Pulmonary artery endothelial cell (primary cell): ENCODE measurements at places on chromosomes 7 and 10. TPM values are rescaled to one million over a fixed set of nuclear protein-coding genes. Genes with fewer than 3 reads are reported as not detected.

DNA sequence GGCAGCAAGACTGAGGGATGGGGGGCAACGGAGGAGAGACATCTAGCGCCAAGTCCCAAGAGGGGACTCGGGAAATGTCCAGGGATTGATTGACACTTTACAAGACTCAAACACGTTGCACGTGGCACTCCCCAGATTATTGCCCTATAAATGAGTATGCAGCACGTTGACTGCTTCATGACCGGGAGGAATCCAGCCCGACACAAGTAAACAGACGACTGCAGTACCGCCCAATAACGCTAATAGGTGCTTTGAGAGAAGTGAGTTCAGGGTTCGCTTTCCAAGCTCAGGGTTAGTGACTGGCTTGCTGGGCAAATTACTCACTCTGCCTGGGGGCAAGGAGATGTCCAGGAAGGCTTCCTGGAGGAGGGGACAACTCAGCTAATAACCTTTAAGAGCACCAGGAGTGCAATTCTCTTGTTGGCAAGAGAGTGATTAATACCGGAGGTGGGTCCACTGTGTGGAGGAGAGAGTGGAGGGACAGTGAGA lies 73.3 kb upstream of the MYL10 start:
- DNase-seq, result no peak

GRCh38 chr10:556971-557637 lies 132.4 kb downstream of the DIP2C start:
- DNase-seq, result no peak

GRCh38 chr7:26668821-26669220 lies 195.6 kb downstream of the SKAP2 start:
- DNase-seq, result no peak

DNA sequence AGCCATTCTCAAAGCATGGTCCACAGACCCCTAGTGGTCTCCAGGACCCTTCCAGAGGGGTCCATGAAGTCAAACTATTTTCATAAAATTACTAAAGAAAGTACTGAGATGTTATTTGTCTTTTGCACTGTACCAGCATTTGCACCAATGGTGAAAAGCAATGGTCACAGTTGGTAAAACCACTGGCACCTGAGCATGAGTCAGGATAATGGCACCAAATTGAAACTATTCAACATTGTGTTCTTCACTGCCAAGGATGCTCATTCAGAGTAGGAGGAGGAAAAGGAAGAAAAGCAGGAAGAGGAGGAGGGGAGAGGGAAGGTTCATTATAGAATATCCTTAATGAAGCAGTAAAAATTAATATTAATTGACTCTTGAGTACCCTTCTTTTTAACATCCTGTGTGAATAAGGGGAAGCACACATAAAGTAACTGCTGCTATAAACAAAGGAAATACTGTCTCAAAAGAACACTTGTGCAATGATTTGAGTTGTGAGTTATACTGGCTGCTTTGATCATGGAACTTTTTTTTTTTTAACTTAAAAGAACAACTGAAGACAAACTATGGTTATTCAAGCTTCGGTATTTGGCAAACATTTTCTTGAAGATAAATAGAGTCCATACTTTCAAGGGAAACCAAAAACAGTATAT lies 60.2 kb downstream of the MPP7 start:
- no peak for DNase-seq

The HOXA10 gene
- total RNA-seq, result 0.07 and 0.14 TPM in 2 replicates

- no peak for DNase-seq
These were observed 78.4 kb upstream of the CACNA2D1 start for GRCh38 chr7:82521906-82522445.

- no peak for DNase-seq
These were observed 205.4 kb downstream of the DNAJC1 start for GRCh38 chr10:21797984-21798765.

The PNLIPRP3 gene
- not detected in 2 replicates for total RNA-seq

GRCh38 chr7:147300293-147300692 lies 1183.7 kb downstream of the CNTNAP2 start:
- DNase-seq, result no peak

DNA sequence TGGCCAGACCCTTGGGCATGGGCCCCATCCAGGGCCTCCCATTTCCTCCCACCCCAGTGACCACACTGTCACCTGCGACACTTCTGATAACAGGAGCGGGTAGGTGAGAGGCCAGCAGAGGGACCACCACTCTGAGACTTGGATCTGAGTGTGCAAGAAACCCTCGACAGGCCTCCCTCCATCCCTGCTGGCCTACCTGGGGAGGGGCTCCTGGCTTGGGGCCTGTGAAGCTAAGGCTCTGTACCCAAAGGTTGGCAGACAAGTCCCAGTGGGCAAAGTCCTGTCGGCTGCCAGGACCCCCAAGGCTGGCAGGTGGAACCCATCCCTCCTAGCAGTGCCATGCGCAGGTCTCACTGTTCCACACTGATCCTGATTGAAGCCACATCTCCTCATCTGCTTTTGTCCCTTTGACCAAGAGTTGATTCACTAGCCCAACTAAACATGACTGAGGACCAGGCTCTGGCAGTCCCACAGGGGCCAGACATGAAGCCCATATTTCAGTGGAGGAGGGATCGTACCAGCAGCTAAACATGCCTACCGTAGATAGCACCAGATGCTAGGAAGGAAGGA lies 1.2 kb upstream of the PGAM2 start:
- no peak for DNase-seq

The SEMA3E gene
- total RNA-seq, result 0.04 TPM in 1 of 2 replicates, not detected in the other

The SEC24C gene
- total RNA-seq, result 72.5 and 73.7 TPM in 2 replicates

DNA sequence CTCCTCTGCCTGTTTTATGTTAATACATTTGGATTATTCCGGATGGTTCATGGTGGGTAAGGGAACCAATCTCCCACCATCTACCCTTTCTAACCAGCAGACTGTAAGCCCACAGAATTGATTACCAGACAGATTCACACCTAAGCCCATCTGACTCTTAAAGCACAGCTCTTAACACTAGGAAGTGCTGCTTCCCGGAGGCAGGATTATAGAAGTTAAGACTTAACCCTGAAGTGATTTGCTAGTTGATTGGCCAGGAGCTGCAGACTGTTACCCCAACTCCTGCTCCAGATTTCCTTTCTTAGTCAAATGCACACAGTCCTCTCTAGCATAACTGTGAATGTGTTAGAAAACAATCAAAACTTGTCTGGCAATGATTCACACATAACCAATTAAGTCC lies 221.7 kb downstream of the CDK14 start:
- DNase-seq, result no peak

DNA sequence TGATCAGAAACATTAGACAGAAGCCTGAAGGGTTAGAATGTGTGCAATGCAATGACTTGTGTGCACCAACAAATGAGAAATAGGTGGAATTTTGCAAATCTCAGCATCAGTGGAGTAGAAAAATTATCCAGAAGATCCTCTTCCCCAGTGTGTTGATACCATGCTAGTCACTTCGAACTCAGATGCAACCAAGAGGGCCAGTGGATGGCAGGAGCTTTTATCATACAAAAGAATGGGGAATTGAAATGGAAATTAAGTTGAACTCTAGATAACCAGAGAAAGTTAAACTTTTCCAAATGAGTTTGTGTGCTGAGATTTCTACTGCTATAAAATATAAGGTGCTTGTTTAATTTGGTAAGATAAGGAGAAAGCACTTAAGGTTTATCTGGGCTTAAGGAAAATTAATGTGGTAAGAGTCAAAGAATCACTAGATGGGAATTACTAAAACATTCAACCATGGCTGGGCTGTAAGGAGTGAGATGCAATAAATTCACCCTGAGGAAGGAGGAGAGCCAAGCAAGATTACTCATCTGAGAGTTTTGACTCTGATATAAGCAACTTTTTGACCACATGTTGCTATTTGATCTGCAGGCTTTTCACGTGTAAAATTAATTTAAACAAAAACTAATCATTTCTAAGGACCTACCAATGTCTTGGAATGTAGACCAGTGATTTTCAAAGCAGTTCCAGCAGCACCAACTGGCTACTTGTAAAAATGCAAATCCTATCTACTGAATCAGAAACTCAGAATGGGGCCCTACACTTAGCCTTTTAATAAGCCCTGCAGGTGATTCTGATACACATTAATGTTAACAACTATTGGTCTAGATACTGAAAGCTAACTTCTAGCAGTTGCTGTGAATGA lies 113.2 kb downstream of the CDC14C start:
- no peak for DNase-seq

The ASB10 gene
- total RNA-seq, result not detected in 2 replicates

GRCh38 chr7:152463709-152464311 lies 28.0 kb upstream of the KMT2C start:
- DNase-seq, result peak; percentile 97

The GHRHR gene
- not detected in 2 replicates for total RNA-seq

DNA sequence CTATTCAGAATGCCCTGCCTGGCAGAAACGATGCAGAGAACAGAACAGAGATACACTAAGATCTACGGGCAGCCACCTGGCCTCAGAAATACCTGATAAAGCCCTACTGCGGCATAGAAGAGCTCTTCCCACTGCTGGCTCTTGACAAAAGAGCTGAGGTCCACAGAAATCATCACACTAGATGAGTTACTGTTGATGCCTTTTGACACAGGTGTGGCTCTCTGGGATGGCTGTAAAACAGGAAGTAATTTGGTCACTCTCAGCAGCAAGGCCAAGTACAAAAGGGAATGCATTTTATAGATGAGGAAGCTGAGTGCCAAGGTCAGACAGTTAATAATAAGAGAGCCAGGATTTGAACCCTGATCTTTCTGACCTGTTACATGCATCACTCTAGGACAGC lies 35.0 kb upstream of the ACSL5 start:
- no peak for DNase-seq

GRCh38 chr7:40799-41750 lies 151.3 kb upstream of the FAM20C start:
- DNase-seq, result no peak

GRCh38 chr7:77995717-77996116 lies 197.1 kb downstream of the PHTF2 start:
- no peak for DNase-seq

GRCh38 chr10:119723624-119724023 lies 2.2 kb upstream of the INPP5F start:
- DNase-seq, result no peak

The ASB13 gene
- 6.6 and 13.1 TPM in 2 replicates for total RNA-seq

- no peak for DNase-seq
These were observed 261.2 kb downstream of the GLI3 start for GRCh38 chr7:41975849-41976248.
